Right renal pelvis (tissue), 4 donors: ENCODE measurements at places on chromosomes 5 and 9. TPM values are rescaled to one million over a fixed set of nuclear protein-coding genes. Genes with fewer than 3 reads are reported as not detected.

Gene TMEM252
- 8.7 TPM for polyA plus RNA-seq

Gene MAST4
- polyA plus RNA-seq: 14.1 TPM

Gene CARTPT
- not detected for polyA plus RNA-seq

Gene KCTD16
- polyA plus RNA-seq: 2.6 TPM

Gene IRX2
- polyA plus RNA-seq: 32.6 TPM

Gene SLCO6A1
- not detected for polyA plus RNA-seq

Gene HAUS6
- 20.8 TPM for polyA plus RNA-seq

Gene NUTM2G
- polyA plus RNA-seq: 0.59 TPM

Gene AQP7
- 20.7 TPM for polyA plus RNA-seq

Gene COL15A1
- 36.2 TPM for polyA plus RNA-seq

Gene TRIM36
- 3.2 TPM for polyA plus RNA-seq

Gene ORM2
- polyA plus RNA-seq: not detected

Gene UHRF2
- polyA plus RNA-seq: 72.5 TPM
